ENCODE measurements at places on chromosomes 1 and 21. TPM values are rescaled to one million over a fixed set of nuclear protein-coding genes. Genes with fewer than 3 reads are reported as not detected.

The DYNLT5 gene
- not detected for total RNA-seq

The GUCA2B gene
- not detected for total RNA-seq

The FAM177B gene
- total RNA-seq = not detected

The SLC35E2B gene
- 13.2 TPM for total RNA-seq

The DCST1 gene
- 0.06 TPM for total RNA-seq

The KLHL17 gene
- 11.3 TPM for total RNA-seq

The GJB5 gene
- total RNA-seq = not detected

The DCST2 gene
- total RNA-seq = 0.30 TPM

The C1orf74 gene
- total RNA-seq = 2.0 TPM

The ETV3L gene
- not detected for total RNA-seq

The CRYAA gene
- 0.18 TPM for total RNA-seq

The RNU1-2 gene
- total RNA-seq = not detected

The RIMKLA gene
- 0.98 TPM for total RNA-seq

The SLC44A5 gene
- total RNA-seq = 0.04 TPM

The FAM72B gene
- 5.5 TPM for total RNA-seq

The PARS2 gene
- 4.5 TPM for total RNA-seq

The C1orf226 gene
- 0.92 TPM for total RNA-seq

The ARHGAP30 gene
- 0.06 TPM for total RNA-seq

The PLPP3 gene
- total RNA-seq = 19.7 TPM

The VANGL2 gene
- total RNA-seq = 0.74 TPM

The DCDC2B gene
- total RNA-seq = not detected

Measured in A549 treated with dexamethasone at 1 μM for 4 hours (cell line).